Bronchial epithelial cell (primary cell): ENCODE measurements at places on chromosomes 7 and 10. TPM values are rescaled to one million over a fixed set of nuclear protein-coding genes. Genes with fewer than 3 reads are reported as not detected.

Gene LIPF
- not detected in 2 replicates for total RNA-seq

Gene GATA3
- total RNA-seq = under 0.01 TPM in 1 of 2 replicates, not detected in the other

Gene RBM20
- 1.8 TPM in 1 of 2 replicates, not detected in the other for total RNA-seq

Gene CYP26C1
- under 0.01 TPM in 2 replicates for total RNA-seq

Gene APBB1IP
- total RNA-seq = not detected in 2 replicates

Gene HMX3
- 0.13 TPM in 1 of 2 replicates, not detected in the other for total RNA-seq

Gene CPA1
- total RNA-seq = not detected in 2 replicates

Gene SPDYE16
- total RNA-seq = not detected in 2 replicates

- DNase-seq = no peak
Measured at GRCh38 chr10:1486841-1487687, 250.3 kb downstream of the ADARB2 start.

GRCh38 chr7:21159506-21159905, 268.4 kb upstream of the SP4 start:
- no peak for DNase-seq

DNA sequence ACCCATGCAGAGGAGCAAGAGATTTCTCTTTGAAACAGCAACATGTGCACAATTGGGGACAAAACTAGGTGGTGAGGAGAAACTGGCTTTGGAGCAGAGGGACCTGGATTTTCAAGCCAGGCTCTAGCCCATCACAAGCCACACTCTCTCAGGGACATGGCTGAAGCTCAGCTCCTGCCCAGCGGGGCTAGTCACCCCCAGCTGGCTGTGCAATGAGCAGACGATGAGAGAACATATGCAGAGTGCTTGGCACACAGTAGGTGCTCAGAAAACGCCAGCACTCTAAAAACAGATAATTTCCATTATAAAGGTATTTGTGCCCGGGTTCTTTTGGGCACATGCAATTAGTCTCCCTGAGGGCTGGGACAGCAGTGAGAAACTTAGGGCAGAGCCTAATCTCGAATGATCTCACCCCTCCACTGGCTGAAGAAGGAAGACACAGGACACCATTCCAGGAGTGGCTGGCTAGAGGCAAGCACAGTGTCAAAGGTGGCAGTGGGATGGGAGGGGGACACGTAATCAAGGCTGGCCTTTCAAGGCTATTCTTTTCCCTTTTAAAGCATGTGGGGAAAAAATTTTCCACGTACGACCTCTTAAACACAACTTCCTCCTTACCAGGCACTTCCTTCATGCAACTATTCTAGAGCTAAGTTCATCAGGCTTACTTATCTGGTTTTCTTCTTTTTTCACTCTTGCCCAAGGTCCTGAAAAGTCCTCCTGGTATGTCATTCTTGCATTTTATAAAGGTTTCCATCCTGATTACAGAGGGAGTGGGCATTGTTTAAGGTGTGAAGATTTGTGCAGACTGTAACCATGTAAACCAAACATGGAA, 15.1 kb downstream of the FAM53B start:
- no peak for DNase-seq

DNA sequence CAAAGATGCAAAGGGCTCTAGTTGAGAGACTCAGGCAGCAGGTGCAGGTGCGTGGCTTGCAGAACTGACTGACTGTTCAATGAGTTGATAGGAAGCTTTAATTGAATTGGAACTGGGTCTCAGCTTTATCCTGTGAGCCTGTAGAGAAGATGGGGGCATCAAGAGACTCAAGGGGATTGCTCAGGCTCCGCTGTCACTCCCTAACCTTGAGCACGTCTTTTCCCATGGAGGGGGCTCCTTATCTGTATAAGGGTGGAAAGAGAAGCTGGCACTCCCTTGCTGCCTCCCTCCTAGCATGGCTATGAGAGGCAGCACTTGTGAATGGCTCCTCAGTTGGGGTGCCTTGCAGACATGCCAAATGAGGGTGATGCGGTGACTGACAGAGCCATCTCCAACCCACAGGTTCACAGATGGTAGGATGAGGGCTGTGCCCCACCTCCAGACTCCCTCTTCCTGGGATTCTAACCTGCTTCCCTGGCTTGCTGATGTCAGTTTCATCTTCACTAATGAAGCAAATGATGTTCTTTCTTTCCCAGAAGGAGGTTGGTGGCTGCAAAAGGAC, 12.4 kb upstream of the PLEKHA1 start:
- DNase-seq = no peak

- DNase-seq = peak; percentile 69
Measured at GRCh38 chr7:99137411-99138180, 6.3 kb downstream of the SMURF1 start.

DNA sequence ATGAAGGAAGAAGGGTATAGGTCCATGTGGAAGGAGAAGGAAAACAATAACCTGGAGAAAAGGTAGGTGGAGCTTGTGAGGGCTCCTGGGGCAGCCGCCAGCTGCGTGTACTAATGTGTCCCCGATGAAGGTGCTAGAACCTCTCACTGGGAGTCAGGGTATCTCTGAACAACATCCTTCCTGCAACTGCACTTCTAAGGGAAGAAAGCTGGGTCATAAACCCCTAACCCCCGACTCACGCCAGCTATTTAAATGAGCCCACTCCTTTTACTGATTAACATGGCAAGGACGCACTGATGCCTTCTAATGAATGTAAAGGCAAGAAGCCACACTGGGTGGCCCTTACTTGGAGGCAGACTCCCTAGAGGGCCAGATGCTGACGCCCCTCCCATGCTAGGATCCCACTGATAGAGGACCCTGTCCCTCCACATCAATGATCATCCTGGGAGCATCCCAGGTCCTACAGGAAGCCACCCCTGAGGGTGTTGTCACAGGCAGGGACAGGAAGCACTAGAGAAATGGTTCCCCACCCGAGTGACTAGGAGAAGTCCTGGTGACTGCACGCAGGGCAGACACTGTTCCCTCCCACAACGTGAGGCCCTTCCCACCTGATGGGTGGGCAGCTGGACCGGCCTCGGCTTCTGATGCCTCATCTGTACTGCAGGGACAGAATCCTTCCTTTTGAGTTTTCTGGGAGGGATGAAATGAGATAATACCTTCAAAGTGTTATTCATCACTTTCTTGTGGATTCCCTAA, 20.4 kb downstream of the JCAD start:
- DNase-seq = no peak

DNA sequence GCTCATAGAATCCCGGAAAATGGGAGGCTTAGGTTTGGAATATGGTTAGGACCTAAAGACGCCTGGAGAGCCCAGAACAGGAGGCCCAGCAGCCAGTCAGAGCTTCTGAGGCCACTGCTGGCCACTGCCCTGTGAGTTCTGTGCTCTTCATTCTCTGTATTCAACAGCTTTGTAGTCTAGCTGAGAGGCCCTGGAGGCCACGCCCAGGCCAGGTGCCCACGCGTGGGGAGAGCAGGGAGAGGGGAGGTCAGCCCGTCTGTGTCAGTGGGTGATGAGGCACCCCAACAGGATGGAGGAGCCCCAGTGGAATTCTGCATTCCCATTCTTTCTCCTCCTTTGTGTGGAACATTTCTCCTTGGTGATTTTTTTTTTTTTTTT, 29.1 kb downstream of the IL15RA start:
- no peak for DNase-seq

- DNase-seq = peak; percentile 48
Measured at GRCh38 chr10:58281092-58281752, 12.3 kb downstream of the CISD1 start.

- peak; percentile 48 for DNase-seq
Measured at GRCh38 chr7:30974605-30975255, 11.0 kb downstream of the GHRHR start.

DNA sequence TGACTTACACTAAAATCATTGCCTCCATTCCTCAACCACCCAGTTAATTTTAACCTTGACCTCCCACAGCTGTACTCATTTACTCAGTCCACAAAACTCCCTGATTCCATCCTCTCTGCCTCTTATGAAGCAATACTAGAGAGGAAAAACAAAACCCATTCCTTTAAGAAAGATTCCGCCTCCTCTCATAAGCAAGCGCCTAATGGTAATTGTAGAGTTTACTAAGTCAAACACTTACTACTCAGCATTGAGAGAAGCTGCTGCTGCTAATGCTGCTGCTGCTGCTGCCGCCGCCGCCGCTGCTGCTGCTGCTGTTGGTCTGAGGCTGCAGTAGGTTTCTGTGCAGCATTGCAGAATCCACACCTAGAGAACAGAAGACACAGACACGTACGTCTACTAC, 2.1 kb upstream of the ADD3 start:
- peak; percentile 35 for DNase-seq

- DNase-seq = no peak
Measured at GRCh38 chr10:89085153-89085552, 94.6 kb downstream of the FAS start.

DNA sequence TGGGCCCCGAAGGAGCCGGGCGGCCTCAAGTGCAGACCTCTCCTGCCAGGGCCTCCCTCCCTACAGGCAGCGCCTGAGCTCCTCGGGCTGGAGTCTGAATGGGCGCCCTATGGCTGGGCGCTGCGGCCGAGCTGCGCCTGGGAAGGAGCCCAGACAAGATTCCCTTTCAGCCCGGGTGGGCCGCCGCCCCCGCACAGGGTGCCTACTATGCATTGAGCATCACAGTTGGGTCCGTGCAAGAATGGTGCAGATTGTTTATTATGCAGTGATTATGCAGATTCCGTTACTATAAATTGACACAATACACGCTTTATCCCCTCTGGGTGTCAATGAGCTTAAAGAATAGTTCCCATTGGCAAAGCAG, 77.2 kb upstream of the PDGFA start:
- no peak for DNase-seq

DNA sequence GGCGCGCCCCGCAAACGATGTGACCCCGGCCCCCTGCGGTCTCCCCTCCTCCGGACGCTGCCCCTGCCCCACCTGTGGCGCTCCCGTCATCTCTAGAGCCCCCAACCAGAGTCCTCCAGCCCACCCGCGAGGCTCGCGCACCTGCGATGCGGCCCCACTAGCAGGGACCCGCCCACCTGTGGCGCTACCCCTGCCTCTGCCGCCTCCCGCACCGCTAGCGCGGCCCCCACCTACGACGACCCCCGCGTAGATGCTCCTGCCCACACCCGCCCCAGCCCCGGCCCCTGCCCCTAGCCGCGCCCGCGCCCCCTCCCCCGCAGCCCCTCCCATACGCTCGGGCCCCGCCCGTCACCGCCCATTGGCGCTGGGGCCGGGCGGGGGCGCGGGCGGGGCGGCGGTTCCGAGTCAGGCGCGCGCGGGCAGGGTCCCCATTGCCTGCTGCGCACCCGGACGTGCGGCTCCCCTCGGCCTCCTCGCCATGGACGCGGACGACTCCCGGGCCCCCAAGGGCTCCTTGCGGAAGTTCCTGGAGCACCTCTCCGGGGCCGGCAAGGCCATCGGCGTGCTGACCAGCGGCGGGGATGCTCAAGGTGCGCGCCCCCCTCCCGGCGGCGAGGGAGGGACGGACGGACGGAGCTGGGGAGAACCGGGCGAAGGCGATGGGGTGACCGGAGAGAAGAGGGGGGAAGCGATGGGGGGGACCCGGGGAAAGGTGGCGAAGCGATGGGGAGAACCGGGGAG, at the start of gene PFKP:
TSS of gene PFKP (plus strand) at position 431 of the 741 bp plus-strand sequence. CDS start at position 479, 48 bp downstream.
- DNase-seq = no peak

- peak; percentile 59 for DNase-seq
Measured at GRCh38 chr7:867406-868188, 8.8 kb upstream of the GET4 start.
